Skeletal muscle cell (primary cell): ENCODE measurements at places on chromosomes 2 and 18.

- no peak for DNase-seq
Observed at GRCh38 chr18:10659594-10659993, 133.8 kb downstream of the NAPG start.

GRCh38 chr2:171521361-171522051, 768 bp upstream of the CYBRD1 start:
- DNase-seq = no peak

- DNase-seq = no peak
Observed at GRCh38 chr2:8153258-8153718, 528.6 kb upstream of the ID2 start.

- DNase-seq = peak; percentile 44
Observed at GRCh38 chr2:110106642-110107041, 9.0 kb downstream of the MALL start.
